ENCODE measurements at places on chromosomes 4 and X.

DNA sequence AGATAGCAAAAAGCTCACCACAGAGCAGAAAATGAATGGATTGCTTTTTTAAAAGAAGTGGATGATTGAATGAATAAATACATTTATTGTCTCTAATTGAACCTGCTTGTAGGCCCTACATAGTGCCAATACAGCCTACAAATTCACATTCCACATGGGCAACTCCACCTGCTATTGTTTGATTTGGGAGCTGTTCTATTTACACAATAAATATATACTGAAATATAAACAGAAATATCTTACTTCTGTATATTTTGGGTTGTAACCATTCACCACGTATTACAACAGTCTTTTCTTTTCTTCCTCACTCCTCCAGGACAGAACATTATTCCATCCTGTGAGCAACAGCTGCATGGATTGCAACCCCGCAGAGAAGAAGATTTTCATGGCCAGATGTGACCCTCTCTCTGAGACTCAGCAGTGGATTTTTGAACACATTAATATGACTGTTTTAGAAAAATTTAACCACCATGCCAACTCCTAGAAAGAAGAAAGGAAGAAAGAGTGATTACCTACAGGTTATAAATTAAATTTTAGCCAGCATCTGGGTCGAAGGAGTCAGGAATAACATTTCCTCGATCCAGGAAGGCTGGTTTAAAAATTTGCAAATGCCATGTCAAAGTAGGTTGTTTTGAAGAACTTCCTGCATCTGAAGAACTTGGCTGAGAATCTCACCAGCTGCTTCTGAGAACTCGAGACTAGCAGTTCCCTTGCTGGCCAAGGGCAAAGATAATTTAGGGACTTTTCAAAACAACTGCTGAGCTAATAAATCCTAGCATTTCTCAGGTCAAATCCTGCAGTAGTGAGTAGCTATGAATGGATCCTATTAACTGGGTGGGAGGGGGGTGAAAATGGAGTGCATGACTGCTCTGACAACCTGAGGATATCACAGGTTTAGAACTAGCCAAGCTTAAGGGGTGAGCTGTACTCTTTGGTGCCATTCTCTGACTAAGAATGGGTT lies 128.7 kb upstream of the GALNT7 start:
- DNase-seq: peak; percentile 14

GRCh38 chr4:102222838-102223409 lies 122.4 kb downstream of the SLC39A8 start:
- no peak for DNase-seq

DNA sequence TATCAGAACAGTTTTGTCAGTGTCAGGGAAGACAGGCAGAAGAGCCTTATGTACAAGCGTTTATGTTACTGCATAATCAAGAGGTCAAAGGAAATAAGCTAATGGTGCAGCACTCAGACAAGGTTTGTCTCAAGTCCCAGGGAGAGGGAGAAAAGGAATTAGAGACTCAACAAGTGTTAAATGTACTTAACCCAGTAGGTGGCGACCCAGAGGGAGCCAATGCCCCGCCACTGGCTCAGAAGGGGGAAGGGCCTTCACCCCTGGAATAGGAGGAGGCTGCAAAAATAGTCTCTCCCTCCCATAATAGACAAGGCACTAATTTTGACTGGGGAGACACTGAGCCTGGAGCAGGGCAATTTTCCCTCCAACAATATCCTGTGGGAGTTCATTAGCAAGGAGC lies 14.1 kb upstream of the PAPSS1 start:
- no peak for DNase-seq

DNA sequence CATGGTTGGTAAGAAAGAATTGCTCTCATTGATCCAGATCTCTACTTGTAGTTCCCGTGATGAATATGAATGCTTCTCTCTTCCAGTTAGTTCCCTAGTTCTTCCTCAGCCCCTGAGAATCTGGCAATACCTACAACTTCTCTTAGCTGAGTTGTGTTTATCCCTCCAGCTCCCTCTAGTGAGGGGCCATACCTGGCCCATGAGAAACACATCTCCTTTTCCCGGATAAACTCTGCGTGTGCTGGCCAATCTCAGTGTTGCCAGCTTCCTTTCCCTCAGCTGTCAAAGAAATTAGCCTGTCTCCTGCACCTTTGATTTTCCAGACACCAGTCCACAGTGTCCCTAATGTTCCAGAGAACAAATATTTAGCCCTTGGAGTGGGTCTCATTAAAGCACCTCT lies 5.7 kb downstream of the CBLL2 start:
- DNase-seq: no peak

- no peak for DNase-seq
Observed at GRCh38 chr4:188603646-188604045, 464.4 kb downstream of the TRIML1 start.

DNA sequence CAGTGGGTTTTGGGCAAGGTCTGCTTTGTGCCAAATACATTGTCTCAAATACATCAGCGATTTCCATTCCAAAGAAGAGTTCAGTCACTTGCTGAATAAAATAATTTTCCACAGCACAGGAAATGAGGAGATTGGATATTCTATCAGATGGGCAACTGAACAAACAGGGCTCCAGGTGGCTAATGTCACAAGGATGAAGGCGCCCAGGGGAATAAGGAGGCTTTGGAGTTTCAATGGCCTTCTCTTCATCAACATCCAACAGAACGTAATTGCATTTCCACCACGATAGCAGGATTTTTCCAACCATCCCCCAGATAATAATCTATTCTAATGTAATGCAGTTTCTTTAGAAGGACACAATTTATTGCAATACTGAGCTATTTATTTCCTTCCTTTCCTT lies 104.7 kb upstream of the KLHL13 start:
- peak; percentile 65 for DNase-seq

- DNase-seq: no peak
Observed at GRCh38 chr4:28259951-28260350, 1399.3 kb downstream of the STIM2 start.

GRCh38 chr4:122119739-122120138 lies 32.4 kb upstream of the BLTP1 start:
- no peak for DNase-seq

DNA sequence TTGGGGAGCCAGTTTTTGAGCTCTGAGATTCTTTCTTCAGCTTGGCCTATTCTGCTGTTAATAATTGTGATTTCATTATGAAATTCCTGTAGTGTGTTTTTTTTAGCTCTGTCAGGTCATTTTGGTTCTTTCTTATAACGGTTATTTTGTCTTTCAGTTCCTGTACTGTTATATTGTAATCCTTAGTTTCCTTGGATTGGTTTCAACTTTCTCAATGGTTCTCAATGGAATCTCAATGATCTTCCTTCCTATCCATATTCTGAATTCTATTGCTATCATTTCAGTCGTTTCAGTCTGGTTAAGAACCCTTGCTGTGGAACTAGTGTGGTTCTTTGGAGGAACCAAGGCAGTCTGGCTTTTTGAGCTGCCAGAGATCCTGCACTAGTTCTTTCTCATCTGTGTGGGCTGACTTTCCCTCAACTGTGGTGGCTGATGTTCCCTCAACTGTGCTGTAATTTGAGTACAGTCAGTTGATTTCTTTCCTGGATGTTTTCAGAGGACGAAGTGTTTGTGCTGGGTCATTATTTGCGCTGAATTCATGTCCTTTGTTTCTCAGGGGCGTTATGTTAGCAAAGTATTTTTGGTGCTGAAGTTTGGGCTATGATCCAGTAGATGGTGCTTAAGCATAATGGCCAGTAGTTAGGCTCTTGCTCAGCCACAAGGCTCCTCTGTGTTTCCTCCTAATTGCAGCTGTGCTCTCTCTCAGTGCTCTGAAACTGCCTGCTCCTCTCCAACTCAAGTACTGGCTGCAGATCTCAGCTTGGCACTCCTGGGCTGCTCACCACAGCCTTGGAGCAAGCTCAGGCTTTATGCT lies 27.5 kb downstream of the ENPEP start:
- no peak for DNase-seq

DNA sequence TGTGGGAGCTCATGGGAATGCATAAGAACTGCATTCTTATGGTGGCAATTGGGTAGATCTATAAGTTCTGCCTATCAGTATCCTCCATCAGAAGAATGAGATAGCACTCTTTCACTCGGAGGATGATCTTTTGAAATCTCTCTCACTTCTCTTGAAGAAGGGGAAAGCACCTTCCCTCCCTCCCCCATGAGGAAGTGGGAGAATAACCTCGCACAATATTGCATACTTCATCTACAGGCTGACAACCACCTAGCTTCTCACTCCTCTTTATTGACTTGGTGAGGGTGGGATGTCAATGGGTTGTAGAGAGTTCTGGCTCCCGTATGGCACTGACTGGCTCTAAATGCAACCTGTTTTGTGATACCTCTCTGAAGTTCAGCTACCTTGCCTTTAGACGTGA lies 146.7 kb upstream of the SPOCK3 start:
- no peak for DNase-seq

GRCh38 chr4:159272273-159273140 lies 169.6 kb downstream of the RAPGEF2 start:
- DNase-seq: no peak

- DNase-seq: no peak
Observed at GRCh38 chr4:91057871-91058270, 930.7 kb downstream of the CCSER1 start.

DNA sequence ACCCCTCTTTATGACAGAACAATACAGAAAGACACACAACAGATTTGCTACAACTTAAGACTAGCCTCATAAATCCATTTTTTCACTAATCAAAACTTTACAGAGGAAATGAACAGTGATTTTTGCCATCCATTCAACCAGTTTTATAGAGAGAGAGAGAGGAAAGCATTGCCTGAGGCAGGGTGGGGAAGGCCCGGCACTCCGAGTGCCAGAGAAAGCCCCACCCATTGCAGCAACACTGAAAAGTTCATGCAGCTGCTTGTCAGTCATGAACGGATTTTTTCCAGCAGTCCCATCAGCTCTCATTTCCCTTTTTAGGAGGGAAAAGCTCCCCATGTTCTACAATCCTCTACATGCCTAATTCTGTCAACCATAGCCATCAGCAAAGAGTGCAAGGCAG lies 236.9 kb downstream of the CHIC1 start:
- no peak for DNase-seq

DNA sequence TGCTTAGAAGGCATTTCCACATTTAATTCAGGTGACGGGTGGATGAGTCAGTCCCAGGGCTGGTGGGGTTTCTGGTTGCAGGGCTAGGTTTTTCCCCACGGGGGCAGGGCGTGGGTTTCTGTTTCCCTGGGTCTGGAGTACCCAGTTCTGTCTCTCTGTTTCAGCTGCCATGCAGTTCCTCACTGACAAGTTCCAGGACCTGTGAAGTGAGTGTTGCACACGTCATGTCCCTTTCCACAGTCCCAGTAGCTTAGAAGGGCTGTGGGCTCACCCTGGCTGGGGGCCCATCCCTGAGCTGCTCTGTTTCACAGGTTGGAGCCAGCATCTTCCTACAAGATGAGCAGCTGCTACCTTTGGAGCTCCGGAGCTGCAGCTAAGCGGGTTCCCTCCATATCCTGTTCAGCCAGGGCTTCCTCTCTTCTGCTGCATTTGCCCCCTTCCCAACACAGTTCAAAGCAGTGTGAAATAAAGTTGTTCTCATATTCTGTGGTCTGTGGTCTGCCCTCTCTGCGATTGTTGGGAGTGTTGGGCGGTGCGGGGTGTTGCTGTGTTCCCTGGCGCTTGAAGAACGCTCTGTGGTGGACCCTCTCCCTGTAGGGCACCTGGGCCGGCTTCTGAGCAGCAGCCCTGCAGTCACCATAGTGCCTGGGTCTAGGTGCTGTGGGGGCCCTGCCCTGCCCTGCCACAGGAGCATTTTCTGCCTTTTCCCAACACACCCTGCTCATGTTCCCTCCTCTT lies 3.9 kb downstream of the LOC101059915 start:
- DNase-seq: no peak

DNA sequence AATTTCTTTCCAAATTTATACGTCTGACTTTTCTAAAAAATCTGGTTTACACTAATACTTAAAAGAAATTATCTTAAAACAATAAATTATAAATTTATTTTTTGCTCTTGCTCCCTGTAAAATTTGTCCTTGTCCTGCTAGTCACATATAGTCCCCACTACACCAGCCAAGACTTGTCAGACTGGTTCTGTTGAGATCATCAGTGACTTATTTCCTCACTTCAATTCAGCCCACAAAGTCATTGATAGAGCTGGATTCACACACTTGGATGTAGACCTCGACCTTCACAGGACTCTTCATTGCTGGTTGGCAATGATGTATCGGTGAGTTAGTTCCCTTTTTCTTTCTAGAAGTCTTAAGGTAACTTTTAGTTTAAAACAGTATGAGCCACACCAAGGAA lies at the start of gene TMPRSS11E:
Gene TMPRSS11E, plus strand, starts transcription at position 263 of the 400 bp plus-strand sequence. Its CDS starts 50 bp downstream, at position 313.
- no peak for DNase-seq

DNA sequence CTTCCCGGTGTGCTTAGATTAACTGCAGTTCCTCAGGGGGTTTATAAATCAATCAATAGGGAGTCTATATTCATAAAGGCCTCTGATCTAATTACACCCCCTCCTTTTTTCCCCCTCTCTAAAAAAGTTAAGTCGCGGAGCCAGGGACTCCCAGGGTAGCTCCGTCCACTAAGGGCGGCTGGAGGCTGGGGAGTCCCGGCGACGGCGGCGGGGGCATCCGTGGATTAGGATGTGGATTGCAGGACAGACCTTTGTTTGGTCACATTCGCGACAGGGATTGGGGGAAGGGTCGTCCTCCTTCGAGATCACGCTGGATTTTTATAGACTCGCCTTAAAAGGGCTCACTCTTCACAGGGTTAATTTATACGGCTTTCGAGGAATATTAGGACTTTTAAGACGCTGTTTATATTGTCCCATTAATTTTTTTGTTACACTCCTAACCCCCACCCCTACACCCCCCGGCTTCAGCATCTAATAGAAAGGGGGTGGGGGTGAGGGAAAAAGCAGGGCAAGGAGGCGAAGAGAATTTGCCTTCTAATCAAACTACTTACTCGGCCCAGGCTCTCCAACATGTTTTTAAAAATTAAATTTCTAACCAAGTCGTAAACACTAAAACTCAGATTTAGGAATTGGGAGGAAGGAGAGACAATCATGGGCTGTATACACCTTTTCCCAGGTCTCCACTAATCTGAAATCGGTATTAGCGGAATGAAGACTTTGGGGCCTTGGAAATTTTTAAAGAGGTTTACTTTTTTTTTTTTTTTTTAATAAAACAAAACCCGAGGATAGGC lies 8.5 kb downstream of the PITX2 start:
- DNase-seq: no peak

DNA sequence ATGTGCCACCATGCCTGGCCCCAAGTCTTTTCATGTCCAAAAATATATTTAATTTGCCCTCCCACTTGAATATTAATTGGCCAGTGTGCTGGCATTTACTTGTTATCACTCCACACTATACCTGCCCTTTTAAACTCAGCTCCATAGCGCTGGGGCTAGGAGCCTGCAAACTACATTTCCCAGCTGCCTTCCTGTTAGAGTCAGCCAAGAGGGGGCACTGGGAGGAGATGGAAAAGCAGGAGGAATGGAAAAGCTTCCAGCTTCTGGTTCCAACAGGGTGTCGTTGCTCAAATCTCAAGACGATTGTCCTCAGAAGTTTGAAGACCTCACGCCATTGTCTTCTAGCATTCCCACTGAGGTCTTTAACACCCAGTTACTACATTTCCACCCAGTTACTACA lies 315.5 kb downstream of the BCOR start:
- no peak for DNase-seq

- DNase-seq: no peak
Observed at GRCh38 chr4:183532821-183533220, 28.0 kb downstream of the ING2 start.
